BJ (cell line): ENCODE measurements at places on chromosomes 3 and 15.

DNA sequence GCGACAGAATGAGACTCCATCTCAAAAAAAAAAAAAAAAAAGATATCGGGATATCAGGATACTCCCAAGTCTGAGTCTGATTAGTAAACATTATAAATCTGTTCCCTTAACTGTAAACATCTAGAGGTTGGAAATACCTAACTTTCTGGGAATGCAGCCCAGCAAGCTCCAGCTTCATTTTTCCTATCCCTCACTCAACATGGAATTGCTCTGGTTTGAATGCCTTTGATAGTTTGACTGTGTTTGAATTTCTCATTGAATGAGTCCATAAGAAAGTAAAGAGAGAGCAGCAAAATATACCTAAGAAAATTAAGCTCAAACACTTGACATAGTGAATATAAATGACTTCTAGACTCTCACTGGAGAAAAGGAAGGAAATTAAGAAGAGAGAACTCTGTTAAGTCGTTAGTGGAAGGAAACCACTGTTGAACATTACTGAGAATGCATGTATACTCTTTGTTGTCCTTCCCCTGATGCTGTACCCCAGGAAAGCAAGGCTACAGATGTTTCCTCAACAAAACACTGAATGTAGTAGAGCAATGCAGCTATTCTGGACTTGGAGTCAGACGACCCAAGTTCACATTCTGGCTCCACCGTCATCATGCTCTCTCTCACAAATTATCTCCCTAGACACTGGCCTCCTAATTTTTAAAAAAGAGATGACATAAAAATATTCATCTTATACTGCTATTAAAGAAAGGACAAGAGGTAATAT lies 62.4 kb downstream of the CD200 start:
- DNase-seq = no peak

GRCh38 chr15:25862472-25863110 lies 536 bp downstream of the ATP10A start:
- DNase-seq = no peak

GRCh38 chr3:106281221-106281620 lies 412.4 kb upstream of the CBLB start:
- no peak for DNase-seq

DNA sequence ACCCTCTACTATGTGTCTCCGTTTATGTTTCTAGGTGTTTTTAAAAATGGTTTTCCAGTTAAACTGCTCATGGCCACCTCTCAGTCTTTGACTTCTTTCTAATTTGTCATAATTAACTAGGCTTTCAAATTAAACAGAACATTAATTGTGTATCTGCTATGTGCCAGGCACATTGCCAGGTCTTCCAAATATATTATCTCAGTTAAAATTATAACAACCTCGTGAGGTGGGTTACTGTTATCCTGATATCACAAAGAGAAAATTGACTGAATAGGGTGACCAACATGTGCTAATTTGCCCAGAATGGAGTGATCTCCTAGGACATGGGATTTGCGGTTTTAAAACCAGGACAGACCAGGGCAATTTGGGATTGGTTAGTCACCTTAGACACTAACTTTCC lies 222.4 kb upstream of the TLE3 start:
- no peak for DNase-seq

DNA sequence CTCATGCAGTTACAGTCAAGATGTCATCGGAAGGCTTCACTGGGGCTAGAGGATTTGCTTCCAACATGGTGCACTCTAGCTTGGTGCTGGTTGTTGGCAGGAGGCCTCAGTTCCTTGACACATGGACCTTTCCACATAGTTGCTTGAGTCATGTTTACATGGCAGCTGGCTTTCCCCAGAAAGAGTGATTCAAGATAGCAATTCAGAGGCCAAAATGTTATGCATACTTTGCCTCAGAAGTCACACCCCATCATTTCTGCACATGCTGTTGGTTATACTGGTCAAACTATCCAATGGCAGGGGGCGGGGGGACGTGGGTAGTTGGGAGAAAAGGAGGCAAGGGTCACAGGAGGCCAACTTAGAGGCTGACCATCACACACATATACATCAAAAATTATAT lies 58.7 kb downstream of the FOXB1 start:
- DNase-seq = no peak

DNA sequence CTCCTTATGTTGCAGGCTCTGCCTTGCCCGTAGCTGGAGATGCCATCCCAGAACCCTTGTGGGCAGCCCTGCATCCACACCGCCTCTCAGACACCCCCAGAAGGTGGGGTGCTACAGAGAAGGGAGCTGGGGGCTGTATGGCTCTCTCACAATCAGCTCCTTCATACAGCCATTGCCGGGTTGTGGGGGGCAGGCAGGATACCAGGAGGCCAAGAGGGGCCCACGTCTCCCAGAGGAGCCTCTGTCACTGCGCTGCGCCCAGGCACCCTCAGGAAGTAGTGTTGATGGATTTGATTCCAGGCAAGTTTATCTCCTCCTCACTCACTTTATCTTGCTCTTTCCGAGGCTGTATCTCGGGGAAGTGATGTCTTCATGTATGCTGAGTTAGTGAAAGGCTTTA lies 171.6 kb downstream of the CHDH start:
- DNase-seq = no peak

- DNase-seq = no peak
Measured at GRCh38 chr15:53106505-53107286, 316.6 kb upstream of the ONECUT1 start.

GRCh38 chr3:13714251-13714916 lies 165.5 kb downstream of the FBLN2 start:
- DNase-seq = no peak

DNA sequence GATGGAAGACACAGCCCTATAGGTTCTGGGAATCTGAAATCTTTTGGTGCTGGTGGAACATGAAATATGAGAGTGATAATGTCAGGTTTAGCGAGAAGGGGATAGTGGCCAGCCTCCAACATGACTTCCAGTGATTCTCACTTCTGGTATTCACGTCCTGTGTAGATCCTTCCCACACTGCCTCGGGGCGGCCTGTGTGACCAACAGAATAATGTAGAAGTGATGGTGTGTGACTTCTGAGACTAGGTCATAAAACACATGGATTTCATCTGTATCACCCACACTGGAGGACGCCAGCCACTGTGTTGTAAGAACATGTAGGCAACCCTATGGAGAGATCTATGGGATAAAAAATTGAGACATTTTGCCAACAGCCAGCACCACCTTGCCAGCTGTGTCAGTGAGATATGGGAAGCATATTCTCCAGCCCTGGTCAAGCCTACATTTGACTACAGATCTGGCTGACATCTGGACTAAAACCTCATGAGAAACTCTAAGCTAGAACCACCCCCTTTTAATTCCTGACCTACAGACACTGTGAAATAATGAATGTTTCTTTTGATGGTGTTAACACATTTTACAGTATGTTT lies 25.5 kb upstream of the NUDT16 start:
- peak; percentile 49 for DNase-seq
